ENCODE measurements at places on chromosomes 4 and X.

- DNase-seq: no peak
These were observed 62.6 kb upstream of the LIMCH1 start for GRCh38 chr4:41475402-41475801.

GRCh38 chrX:2264179-2265030 is 236.4 kb downstream of the DHRSX start:
- DNase-seq: no peak

DNA sequence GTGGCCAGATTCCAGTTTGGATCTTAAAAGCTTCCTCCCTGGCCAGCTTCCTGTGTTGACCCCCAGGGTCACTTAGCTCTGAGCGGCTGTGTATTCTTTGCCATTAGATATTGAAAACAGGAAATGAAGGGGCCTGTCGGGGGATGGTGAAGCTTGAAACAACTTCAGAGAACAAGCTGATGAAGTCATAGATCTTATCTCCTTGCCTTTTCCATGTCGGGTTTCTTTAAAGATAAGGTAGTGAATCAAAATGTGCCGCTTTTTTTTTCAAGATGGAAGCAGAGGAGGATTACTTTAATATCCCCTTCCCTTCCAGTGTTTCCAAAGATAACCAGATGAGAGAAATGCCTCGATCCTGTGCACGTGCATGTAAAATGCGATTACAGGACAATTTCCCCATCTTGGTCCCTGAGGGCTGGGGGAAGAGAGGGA is 508.5 kb downstream of the MID1IP1 start:
- no peak for DNase-seq

DNA sequence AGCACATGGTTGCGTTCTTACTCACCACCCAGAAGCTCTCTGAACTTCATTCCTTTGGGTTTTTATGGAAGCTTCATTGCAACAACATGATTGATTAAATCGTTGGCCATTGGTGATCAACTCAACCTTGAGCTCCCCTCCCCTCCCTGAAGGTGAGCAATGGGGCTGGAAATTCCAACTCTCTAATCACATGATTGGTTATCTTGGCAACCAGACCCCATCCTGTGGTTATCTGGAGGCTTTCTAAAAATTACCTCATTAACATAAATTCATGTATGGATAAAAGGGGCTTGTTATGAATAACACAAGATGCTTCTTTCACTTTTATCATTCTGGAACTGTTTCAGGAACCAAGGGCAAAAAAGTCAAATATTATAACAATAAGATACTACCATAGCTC is 34.6 kb upstream of the NMU start:
- no peak for DNase-seq

DNA sequence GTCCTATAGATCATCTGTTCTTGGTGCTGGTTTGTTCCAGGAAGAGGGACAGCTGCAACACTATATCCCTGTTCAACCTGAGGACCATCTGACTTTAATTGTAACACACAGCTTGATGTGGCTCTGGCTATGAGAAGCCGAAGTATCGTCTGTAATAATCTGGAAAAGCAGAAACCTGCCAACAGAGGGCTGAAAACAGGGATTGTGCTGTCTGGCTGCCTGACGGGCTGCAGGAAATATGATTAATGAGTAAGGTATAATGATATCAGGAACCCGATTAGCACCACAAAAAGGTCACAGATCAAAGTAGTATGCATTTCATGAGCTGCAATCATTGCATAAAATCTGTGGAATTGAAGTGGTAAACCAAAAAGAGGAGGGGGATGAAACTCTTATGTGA is 170.4 kb upstream of the MAB21L2 start:
- no peak for DNase-seq

- no peak for DNase-seq
These were observed 164.7 kb downstream of the PCDH18 start for GRCh38 chr4:137367620-137368019.

GRCh38 chr4:3257103-3257555 is 8.2 kb downstream of the MSANTD1 start:
- DNase-seq: no peak
